Stimulated activated CD4-positive, alpha-beta T cell treated with anti-CD3 and anti-CD28 coated beads, Interleukin-1b, Interleukin-23, amount 100 ng/mL, for 4 hours (primary cell): ENCODE measurements at places on chromosomes 6 and 20.

DNA sequence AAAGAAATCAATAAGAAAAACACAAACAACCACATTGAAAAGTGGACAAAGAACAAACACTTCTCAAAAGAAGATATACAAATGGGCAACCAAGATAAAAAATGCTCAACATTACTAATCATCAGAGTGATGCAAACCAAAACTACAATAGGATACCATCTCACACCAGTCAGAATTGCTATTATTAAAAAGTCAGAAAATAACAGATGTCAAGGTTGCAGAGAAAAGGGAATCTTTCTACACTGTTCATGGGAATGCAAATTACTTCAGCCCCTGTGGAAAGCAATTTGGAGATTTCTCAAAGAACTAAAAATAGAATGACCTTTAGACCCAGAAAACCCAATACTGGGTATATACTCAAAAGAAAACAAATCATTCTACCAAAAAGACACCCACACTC lies 29.8 kb downstream of the KIF6 start:
- DNase-seq, result no peak

GRCh38 chr6:45586216-45587171 lies 208.8 kb upstream of the SUPT3H start:
- DNase-seq, result no peak

DNA sequence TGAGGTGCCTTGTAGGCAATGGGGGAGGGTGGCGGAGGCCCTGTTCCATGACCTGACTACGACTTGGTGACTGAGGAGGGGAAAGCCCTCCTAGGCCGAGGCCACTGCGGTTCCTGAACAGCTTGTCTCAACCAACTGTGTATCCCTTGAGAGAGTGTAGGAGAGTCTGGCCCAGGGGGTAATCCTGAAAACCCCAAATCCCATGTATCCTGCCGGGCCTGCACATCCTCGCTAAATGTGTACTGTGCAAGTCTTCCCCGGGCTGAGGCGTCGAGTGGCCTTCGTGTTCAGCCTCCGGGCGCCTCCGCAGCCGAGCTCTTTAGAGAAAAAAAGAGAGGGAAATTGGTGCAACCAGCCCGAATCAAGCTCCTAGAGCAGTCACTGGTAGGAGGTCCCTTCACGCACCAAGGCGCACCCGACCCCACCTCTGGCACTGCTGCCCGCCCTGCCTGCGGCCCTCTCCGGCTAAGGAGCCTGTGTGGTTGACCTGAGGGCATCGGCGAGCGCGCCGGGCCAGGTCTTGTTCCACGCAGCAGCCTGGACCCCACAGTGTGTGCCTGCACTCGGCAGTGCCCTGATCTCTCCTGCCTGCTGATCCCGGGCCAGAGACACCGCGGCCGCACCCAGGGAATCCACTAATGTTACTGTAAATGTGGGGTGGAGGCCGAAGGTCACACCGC lies 7.3 kb downstream of the SIM1 start:
- DNase-seq, result no peak

DNA sequence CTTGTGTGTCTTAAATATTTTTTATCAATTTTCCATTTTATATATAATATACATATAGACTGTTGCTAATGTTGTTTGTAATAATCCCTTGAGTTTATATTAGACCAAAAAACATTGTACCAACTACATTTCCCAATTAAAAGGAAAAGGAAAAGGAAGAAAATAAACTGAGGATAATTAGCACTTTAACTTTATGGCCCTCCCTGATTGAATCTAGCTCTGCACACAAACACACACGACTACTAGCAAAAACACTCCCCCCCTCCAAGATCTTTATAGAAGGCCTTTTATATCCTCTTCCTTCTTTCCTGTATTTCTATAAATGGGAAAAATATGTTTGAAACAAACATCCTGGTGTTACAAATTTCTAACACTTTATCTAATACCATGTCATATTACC lies 276.8 kb downstream of the NKAIN2 start:
- no peak for DNase-seq

DNA sequence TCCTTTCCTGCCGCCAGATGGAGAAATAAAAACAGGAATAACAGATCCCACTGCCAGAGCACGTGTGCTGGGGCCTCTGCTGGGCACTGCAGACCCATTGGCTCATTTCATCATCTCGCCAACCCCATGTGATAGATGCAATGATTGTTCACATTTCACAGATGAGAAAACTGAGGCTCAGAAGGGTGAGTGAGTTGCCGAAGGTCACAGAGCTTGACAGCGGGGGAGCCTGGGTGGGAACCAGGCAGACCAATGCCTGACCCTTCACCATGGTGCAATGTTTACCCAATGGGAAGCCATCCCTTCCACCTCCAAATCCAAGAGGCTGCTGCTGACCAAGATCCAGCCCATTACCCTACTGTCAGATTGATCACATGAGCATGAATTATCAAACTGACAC lies 105.1 kb downstream of the JPH2 start:
- DNase-seq, result no peak

- DNase-seq, result no peak
These were observed 5.4 kb upstream of the ZNF217 start for GRCh38 chr20:53599044-53599362.

GRCh38 chr20:54415967-54416366 lies 59.4 kb upstream of the DOK5 start:
- DNase-seq, result no peak

DNA sequence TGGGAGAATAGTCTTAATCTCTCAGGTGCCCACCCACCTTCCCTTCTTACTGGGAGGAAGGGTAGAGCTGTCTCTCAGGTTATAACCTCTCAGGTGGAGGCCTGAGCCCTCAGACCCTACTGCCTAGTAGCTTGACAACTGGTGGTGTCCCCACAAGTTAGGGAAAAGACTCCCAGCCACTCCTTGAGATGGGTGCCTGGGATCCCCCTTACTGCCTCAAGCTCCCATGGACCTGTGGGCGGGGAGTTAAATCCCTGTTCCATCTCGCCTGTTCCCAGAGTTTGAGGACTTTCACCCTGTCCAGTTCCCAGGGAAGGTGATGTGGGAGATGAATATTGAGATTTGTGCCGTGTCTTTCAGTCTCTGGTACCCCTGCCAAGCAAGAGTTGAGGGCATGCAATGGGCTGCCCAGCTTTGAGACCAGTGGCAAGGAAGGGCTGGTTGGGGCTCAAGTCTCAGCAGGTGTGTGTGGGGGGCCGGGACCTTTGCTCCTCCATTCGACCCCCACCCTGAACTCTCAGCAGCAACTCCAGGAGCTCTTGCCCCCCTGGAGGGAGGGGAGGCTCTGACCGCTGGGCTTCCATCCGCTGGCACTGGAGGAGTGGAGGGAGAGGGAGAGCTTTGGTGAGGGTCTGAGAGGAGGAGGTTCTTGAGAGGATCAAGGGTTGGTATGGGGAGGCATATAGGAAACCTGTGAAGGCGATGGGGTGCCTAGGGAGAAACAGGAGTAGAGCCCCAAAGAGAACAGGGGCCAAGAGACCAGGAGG lies 1.1 kb upstream of the PBX2 start:
- no peak for DNase-seq

GRCh38 chr20:62449951-62450691 lies 22.8 kb upstream of the RBBP8NL start:
- DNase-seq, result no peak

DNA sequence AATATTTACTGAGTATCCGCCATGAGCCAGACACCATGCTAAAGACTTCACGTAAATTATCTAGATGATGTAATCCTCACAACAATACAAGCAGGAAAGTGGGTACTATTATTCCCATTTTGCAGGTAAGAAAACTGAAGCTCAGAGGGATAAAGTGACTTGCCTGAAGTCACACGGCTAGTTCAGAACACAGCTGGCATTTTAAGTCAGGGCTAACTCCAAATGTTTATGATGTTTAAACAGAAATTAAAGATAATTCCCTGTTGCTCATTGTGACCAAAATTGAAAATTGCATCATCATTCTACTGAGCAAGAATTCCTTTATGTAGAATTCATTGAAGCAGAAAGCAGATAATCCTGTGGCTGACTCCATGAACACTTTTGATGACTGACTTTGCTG lies 71.3 kb upstream of the STXBP5 start:
- no peak for DNase-seq

DNA sequence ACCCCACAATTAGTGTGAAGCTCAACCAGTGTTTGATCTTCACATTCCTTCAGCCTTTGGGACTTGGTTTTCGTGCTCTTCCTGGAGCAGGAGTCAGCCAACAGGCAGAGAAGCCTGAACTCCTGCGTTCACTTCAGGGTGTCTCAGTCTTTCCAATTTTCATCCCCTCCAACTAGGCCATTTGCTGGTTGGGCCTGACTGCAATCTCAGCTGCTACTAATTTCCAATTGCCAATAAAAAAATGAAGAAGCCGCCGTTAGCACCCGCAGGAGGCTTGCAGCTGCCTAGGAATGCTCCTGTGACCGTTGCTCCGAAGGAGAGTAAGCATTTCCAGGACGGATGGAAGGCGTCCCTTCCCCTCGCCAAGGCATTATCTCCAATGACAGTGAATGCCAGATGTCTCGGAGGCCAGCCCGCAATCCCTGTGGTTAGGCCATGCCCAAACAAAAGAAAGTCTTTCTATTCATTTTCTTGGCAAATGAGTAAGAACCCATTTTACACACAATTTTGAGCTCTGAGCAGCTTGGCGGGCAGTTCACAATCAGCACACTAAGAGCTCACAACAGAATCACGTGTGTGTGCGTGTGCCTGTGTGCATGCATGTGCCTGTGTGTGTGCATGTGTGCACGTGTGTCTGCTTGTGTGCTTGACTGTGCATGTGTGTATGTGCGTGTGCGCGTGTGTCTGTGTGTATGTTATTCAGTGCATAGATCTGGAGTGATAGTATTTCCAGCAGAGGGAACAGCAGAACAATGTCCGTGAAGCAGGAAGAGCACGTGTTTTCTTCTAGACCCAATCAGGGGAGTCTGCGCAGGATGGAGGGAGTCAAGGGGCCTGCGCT lies 301.2 kb downstream of the SMOC2 start:
- DNase-seq, result no peak

- no peak for DNase-seq
These were observed 107.7 kb downstream of the CD109 start for GRCh38 chr6:73803562-73804241.

DNA sequence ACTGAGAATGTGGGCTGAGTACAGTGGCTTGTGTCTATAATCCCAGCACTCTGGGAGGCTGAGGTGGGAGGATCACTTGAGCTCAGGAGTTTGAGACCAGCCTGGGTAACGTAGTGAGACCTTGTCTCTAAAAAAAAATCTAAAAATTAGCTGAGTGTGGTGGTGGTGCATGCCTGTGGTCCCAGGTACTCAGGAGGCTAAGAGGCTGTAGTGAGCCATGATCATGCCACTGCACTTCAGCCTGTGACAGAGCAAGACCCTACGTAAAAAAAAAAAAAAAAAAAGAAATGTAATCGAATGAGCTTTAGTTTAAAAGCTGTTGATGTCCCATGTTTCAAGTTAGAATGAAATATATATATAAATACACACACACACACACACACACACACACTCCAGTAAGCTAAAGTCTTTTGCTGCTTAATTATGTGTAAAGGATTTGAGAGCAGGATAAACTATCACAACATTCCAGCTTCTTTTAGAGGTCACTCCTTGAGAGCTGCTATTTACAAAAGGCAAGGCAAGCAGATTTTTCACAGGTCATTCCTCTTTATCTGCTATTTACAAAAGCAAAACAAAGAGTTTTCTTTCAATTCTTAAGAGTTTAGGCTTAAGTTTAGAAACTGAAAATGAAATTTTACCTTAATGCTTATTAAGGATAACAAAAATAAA lies 4.7 kb upstream of the MICAL1 start:
- DNase-seq, result no peak

DNA sequence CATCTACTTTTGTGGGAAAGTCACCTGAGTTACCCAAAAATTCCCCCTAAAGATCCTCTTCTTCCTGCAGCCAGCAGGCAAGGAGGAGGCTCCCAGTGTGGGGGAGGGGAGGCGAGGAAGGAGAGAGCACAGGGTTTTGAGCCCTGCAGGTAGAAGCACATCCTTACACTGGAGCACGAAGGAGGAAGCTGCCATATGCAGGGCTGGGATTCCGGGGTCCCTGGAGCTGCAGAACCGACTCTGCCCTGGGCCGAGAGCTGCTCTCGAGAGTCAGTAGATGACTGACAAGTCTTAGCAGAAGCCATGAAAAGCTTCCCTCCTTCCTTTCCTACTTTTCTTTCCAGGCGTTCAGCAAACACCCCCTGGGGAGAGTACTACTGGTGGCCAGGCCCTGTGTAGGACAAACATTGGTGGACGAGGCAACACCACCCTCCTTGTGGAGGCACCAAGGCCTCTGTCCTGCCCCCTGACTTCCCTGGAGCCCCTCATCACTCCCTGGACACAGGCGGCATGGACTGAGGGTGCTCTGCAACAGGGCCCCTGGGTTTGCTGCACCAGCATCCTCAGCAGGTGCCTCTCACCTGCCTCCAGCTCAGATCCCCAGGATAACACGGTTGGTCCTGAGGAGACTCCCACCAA lies 211.7 kb upstream of the CST7 start:
- DNase-seq, result no peak

DNA sequence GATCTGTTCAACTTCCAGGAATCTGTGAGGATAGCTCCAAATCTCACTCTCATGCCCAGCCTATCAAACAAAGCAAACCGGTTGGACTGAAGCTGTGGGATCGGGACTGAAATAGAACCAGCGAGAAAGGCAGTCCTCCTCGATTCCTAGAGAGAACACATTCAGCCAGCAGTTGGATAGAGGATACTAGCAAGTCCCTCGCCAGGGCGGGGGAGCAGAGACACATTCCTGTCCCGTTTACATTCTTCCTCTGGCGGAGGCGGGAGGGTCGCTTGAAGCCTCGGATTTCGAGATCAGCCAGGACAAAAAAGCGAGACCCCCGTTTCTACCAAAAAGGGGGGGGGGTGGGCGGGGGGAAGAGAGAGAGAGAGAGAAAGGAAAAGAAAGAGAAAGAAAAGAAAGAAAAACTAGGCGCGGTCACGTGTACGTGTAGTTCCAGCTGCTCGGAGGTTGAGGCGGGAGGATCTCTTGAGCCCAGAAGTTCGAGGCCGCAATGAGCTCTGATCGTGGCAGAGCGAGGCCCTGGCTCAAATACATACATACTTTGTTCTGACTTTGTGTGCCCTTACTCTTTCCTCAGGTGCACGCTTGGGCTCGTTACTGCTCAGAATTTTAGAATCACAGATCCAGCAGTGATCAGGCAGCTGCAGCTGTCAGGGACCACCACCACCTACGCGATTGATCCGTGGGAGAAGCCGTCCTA lies 19.5 kb downstream of the ZNF311 start:
- no peak for DNase-seq

GRCh38 chr20:21179757-21180156 lies 53.9 kb downstream of the KIZ start:
- no peak for DNase-seq

GRCh38 chr20:37869334-37869861 lies 33.5 kb upstream of the VSTM2L start:
- DNase-seq, result no peak
